ENCODE measurements at places on chromosomes 5 and 9. TPM values are rescaled to one million over a fixed set of nuclear protein-coding genes. Genes with fewer than 3 reads are reported as not detected.

MCC gene
- 14.9 TPM for polyA plus RNA-seq

SOWAHA gene
- polyA plus RNA-seq: 0.08 TPM

- no peak for DNase-seq
Observed at GRCh38 chr5:65577141-65577540, 14.0 kb downstream of the PPWD1 start.

DNA sequence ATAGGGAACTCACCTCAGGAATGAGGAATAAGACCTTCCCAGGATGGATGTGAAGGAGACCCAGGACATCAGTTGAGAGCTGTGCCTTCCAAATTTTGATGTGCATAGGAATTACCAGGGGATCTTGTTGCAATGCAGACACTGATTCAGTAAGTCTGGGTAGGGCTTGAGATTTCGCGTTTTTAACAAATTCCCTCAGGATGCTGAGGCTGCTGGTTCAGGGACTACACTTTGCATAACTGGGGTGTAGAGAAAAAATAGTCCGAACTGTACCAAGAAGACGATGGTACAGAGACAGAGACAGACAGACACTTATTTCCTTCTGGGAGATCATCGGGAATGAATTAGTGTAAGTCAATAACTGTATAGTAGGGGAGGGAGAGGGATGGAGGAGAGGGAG is 82.3 kb upstream of the FREM1 start:
- peak; percentile 6 for DNase-seq

DNA sequence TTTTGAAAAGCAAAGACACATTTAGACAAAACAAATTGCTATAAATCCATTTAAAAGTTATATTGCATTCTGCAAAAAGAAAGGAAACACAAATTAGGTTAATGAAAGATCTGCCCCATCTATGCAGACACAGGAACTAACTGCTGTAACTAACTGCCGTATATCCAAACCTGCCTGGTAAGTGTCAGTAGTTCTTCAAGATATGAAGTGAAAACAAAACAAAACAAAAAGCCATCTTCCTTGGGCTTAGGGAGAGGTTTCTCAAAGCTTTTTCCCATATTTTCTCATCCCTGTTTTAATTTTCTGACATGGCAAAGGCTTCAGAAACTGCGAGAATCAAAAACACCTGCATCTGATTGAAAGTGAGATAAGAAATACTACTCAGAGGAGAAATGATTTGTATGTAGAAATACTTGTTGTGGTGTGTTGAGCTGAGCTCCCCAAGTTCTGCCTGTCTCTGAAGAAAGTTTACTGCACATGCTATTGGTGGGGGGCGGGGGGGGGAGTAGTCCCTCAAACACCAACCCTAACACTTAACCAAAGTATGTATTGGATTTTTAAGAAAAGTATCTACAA is 750.5 kb downstream of the PTPRD start:
- no peak for DNase-seq

RNF224 gene
- 1.7 TPM for polyA plus RNA-seq

DNA sequence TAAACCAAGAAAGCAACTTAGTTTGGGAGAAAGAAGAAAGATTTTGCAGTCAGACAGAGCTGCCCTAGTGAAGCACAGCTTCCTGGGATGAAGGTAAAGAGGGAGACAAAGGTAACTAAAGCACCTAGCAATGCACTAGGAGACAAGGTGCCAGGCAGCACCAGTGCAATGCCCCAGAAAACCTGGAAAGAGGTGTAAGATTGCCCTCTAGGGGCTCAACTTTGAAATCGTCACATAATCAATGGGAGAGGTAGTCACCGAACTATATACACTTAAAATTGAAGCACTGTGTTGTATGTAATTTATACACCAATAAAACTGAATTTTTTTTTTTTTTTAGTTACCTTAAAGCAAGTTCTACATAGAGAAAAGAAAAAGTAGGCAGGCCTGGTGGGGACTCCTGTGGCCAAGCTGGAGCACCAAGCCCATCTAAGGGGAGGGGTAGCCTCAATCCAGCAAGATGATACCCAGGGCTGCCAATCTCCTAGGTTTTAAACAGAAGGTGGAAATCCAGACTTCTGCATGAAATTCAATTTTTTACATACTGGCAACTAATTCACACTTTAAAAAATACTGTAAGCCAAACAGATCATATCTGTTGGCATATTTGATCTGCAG is 48.2 kb downstream of the CDK5RAP2 start:
- DNase-seq: no peak

GRCh38 chr9:96660692-96661248 is 5.7 kb upstream of the PRXL2C start:
- DNase-seq: no peak

DNA sequence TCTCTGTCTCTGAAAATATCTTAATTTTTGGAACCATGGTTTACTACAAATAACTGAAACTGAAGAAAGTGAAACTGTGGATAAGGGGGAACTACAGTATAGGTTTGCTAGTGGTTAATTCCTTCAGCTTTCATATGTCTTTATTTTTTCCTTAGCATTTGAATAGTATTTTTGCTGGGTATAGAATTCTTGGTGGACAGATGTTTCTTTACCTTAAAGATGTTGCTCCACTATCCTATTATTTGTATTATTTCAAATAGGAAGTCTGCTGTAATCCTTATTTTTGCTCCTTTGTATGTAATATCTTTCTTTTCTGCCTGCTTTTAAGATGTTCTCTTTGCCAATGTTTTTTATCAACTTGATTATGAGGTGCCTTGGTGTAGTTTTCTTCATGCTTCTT is 152.9 kb upstream of the ISL1 start:
- no peak for DNase-seq

CA9 gene
- 0.92 TPM for polyA plus RNA-seq

TMEM252 gene
- polyA plus RNA-seq: 0.70 TPM

ANKRD31 gene
- 0.16 TPM for polyA plus RNA-seq

GRCh38 chr5:62695274-62695673 is 116.7 kb downstream of the LRRC70 start:
- DNase-seq: no peak

ASPN gene
- 413 TPM for polyA plus RNA-seq

GRCh38 chr5:131607903-131608540 is 27.0 kb downstream of the RAPGEF6 start:
- no peak for DNase-seq

- DNase-seq: no peak
Observed at GRCh38 chr9:37925786-37926736, 22.1 kb upstream of the SLC25A51 start.

DNA sequence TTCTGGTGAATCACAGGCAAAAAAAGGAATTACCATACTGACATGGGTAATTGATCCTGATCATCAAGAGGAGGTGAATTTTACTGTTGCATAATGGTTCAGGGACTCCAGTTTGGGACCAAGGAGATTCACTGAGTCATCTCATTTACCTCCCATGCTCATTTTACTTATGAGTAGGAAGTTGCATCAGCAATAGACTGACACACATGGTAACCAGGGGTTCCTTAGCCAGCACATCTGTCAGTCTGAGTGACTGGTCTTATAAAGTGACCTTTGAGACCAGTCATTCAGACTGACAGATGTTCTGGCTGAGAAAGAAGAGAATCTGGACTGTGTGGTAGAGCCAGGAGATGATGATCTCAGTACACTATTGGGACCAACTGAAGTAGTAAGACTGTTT is 384.6 kb upstream of the CD180 start:
- peak; percentile 53 for DNase-seq

GRCh38 chr5:73506459-73506955 is 8.3 kb downstream of the BTF3 start:
- no peak for DNase-seq

- DNase-seq: no peak
Observed at GRCh38 chr9:98356953-98357690, 101.7 kb upstream of the TBC1D2 start.

- no peak for DNase-seq
Observed at GRCh38 chr5:82320966-82321365, 42.8 kb upstream of the RPS23 start.

ARL15 gene
- polyA plus RNA-seq: 25.1 TPM

IL5 gene
- polyA plus RNA-seq: 0.90 TPM

PAIP1 gene
- 98.5 TPM for polyA plus RNA-seq

DNA sequence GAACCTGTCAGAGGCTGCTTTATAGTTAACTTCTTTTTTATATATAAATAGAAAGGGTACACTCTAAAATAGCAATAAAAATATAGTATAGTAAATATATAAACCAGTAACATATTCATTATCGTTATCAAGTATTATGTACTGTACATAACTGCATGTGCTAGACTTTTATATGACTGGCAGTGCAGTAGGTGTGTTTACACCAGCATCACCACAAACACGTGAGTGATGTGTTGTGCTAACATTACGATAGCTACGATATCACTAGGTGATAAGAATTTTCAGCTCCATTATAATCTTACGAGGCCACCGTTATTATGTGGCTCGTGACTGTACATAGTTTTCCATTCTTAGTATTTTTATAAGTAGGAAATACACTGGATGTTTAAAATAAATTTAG is 43.8 kb upstream of the MEF2C start:
- DNase-seq: no peak

- DNase-seq: no peak
Observed at GRCh38 chr9:20559231-20559890, 62.9 kb downstream of the MLLT3 start.

- no peak for DNase-seq
Observed at GRCh38 chr5:81994679-81995078, 22.9 kb downstream of the ATG10 start.

SLC34A1 gene
- not detected for polyA plus RNA-seq

GOLM1 gene
- polyA plus RNA-seq: 69.0 TPM

GRCh38 chr9:19976226-19976625 is 187.4 kb upstream of the SLC24A2 start:
- no peak for DNase-seq

DNA sequence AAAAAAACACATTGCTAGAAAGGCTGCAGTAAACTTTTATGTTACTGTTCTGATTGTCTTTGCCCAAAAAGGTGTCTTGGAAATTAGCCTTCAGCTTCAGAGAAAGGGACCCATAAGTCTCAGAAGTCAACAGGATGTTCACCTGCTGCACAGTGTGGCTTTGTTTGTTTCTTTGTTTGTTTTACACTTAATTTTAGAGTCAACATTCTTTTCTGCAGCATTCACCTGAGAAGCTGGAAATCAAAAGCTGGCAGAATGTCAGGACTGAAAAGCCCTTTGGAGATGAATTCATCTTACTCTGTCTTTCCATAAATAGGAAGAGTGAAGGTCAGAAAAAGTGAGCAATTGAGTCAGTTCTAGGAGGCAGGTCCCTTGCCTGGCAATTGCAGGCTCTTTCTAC is 170.0 kb downstream of the PAPPA start:
- no peak for DNase-seq

GRCh38 chr5:135130261-135131215 is 96.5 kb upstream of the PITX1 start:
- DNase-seq: no peak

- DNase-seq: no peak
Observed at GRCh38 chr5:78758169-78758839, 109.7 kb upstream of the LHFPL2 start.

ENG gene
- 74.5 TPM for polyA plus RNA-seq

C9orf78 gene
- polyA plus RNA-seq: 57.0 TPM

- DNase-seq: no peak
Observed at GRCh38 chr5:135569755-135570452, 8.9 kb downstream of the CXCL14 start.

WDR38 gene
- polyA plus RNA-seq: not detected

MAPK9 gene
- polyA plus RNA-seq: 30.5 TPM

ZFP2 gene
- polyA plus RNA-seq: 3.5 TPM

DNA sequence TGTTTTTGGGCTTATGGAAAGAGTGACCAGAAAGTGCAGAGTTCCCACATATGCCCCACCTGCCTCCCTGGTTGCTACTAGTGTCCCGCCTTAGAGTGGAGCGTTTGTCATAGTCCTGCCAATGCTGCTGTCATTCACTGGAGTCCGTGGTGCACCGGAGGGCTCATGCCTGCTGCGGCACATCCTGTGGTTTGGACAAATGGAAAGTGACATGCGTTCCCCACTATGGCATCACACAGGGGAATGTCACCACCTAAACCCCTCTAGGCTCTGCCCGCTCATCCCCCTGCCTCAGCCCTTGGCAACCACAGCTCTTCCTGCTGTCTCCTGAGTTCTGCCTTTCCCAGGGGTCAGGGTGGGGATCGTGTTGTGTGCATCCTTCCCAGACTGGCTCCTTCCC is 29.2 kb downstream of the IRX4 start:
- DNase-seq: no peak

DNA sequence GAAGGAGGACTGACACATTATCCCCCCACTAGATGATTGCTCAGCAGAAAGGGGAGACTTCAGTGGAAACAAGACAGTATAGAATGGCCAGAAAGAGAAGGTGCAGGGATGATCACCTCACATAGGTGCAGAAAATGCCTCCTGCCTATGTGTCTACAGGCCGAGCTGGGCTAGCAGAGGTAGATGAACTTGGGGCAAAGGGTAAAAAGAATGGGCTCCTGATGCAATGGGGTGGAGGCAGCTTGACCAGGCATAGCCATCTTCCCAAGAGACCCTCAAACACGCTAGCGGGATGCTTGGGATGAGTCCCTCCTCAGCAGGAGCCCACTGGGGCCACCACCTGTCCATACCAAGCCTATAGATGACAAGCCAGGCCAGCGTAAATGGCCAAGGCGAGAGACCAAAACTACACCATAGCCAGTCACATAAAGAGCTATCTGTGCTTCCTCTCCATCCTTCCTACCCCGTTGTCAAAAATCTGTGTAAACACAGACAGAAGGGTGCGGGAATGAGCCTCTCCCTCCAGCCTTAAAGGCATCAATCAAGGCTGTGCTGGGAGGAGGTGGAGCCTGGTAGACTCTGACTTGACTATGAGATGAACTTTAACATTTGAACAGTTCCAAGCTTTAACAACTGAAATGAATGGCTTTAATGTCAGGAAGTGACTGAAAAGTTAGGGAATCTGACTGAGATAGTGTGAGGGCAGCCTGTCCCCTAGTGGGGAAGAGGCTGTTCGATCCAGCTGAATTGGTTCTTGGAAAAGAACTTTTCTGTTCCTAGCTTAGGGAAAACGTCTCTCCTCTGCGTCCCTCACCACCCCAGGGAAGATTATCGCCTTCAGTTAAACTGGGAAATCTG is 10.4 kb downstream of the C9orf152 start:
- no peak for DNase-seq

DNA sequence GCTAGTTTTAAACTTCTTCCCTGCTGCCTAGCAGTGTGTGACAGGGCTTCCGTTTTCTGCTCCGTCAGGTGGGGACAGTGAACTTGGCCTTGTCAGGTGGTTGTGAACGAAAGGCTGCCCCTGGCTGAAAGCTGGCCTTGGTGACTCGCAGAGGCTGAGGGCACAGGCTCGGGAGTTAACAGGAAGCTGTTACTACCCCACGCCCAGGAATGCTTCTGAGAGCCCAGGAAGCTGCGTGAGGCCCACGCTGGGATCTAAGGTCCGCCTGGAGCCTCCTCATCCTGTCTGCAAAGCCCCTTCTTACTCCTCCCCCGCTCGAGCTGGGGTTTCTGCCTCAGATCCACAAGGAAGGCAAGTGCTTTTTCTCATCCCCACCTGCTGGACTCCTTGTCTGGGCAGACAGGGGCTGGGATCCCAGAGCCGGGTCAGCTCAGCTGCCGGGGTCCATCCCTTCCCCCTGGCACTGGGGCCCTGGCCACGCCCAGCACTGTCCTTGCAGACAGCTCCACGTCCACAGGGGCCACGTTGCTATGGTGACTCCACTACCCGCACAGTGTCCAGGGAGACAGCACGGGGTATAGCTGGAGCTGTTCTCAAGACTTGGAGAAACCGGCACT is 124.7 kb upstream of the TBC1D2 start:
- DNase-seq: peak; percentile 46

IL13 gene
- polyA plus RNA-seq: 0.20 TPM

- no peak for DNase-seq
Observed at GRCh38 chr5:16735101-16736060, 118.6 kb upstream of the RETREG1 start.

GRCh38 chr5:76942581-76942980 is 10.3 kb upstream of the CRHBP start:
- no peak for DNase-seq

Data from muscle of back (tissue), 13 donors.